ENCODE measurements at places on chromosomes 1 and 21.

- no peak for DNase-seq
These were observed 929 bp upstream of the TRIM45 start for GRCh38 chr1:117122330-117123025.

GRCh38 chr1:167121375-167122120, 27.7 kb downstream of the STYXL2 start:
- peak; percentile 28 for DNase-seq

- DNase-seq = no peak
These were observed 41.0 kb downstream of the ACTA1 start for GRCh38 chr1:229392936-229393335.

GRCh38 chr1:214979191-214979590, 103.3 kb upstream of the KCNK2 start:
- DNase-seq = no peak

DNA sequence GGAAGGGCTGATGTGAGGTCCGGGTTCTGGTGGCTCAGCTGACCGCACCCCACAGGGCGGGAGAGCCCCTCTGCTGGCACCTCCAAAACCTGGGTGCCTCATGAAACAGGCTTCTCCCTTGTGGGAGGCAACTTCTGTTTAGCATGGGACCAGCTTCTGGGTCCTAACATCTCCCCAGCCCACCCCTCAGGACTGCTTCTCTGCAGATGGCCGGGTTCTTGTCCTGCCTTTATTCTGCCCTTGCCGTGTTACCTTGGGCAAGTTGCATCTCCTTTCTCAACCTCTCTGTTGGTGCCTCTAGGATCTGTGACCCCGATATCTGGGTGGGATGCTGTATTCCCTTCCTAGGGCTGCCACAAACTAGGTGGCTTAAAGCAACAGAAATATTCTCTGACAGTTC, 15.0 kb upstream of the TTC22 start:
- no peak for DNase-seq

Measured in Ammon's horn (tissue), 1 donor.